AG09319 (cell line): ENCODE measurements at places on chromosomes 1 and 21.

GRCh38 chr1:215911406-215911968, 344.4 kb downstream of the KCTD3 start:
- no peak for DNase-seq

- no peak for DNase-seq
Observed at GRCh38 chr1:172487550-172487949, 43.7 kb upstream of the PIGC start.

- no peak for DNase-seq
Observed at GRCh38 chr21:44062380-44062779, 44.8 kb upstream of the PWP2 start.

GRCh38 chr1:147124266-147124665, 48.0 kb downstream of the PRKAB2 start:
- DNase-seq: no peak

DNA sequence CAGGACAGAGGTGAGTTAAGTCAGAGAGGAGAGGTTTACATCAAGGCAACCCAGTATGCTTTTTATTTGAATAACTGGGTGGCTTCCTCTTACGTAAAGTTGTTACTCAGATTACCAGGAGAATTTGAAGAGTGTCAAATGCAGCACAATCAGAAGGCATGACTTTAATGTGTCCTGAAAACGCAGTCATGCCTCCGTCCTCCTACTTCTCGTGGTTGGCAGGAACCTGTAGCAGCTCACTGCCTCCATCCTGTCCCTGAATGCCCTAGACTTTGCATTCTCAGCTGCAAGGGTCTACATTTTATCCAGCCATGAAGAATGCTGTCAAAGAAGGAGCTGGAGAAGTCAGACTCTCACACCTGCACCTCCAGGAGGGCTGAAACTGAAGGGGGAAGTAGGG, 66.7 kb downstream of the MIS18A start:
- DNase-seq: no peak

- DNase-seq: no peak
Observed at GRCh38 chr1:210525716-210526454, 197.2 kb downstream of the HHAT start.

DNA sequence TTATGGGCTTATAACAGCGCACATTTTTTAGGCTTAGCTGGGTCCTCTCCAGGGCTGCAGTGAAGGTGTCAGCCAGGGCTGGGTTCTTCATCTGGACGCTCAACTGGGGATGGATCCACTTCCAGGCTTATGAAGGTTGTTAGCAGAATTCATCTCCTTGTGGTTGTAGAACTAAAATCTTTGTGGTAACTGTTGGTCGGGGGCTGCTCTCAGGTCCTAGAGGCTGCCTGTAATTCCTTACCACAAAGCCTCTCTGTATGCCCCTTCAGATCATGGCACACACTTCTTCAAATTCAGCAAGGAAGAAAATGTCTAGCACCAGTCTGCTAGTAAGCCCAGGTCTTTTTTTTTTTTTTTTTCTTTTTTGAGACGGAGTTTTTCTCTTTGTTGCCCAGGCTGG, 40.9 kb upstream of the EPS8L3 start:
- no peak for DNase-seq

GRCh38 chr1:173248247-173248940, 41.3 kb upstream of the TNFSF4 start:
- DNase-seq: no peak

DNA sequence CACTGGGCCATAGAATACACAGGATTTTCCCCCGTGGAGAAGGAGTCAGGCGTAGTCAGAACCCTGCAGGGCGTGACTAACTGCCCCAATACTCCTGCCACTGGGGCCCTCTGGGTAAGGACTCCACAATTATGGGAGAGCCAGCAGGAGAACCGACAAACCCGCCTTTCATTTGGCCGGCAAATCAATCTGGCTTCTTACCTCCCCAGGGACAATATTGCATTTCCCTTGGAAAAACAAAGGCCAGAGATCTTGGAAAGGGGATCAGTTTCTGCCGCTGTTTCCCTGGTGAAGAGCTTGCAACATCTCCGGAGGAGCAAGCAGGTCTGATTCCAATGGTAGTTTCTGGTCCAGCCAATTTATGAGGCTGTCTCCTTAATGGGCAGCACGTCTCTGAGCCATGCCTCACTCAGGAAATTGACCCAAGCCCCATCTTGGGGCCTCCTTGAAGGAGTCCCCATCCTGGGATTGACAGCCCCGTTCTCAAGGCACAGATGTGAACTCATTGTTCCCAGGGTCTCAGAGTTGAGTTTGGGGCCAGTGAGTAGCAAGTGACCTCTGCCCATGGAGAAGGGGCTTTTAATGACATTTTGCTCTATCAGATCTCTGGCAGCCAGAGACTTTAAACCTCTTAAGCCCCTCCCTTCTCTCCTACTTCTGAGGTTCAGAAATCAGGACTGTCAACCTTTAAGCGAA, 4.3 kb downstream of the TRABD2B start:
- DNase-seq: peak; percentile 64

DNA sequence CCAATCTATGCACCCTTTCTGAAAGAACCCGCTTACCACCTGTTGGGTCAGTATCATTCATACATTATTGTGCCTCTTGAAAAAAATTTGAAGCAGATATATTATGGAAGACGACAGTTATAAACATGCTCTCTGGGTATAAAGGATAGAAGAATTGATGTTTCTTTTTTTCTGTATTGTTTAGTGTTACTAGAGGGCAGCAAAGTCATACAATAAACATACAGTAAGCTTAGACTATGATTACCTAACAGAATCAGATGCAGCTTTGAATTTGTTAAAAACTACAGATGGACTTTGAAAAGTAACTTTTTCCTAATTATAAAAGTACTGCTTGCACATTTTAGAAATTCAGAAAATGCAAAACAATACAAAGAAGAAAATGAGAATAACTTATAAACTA, 11.1 kb upstream of the PAXBP1 start:
- no peak for DNase-seq

DNA sequence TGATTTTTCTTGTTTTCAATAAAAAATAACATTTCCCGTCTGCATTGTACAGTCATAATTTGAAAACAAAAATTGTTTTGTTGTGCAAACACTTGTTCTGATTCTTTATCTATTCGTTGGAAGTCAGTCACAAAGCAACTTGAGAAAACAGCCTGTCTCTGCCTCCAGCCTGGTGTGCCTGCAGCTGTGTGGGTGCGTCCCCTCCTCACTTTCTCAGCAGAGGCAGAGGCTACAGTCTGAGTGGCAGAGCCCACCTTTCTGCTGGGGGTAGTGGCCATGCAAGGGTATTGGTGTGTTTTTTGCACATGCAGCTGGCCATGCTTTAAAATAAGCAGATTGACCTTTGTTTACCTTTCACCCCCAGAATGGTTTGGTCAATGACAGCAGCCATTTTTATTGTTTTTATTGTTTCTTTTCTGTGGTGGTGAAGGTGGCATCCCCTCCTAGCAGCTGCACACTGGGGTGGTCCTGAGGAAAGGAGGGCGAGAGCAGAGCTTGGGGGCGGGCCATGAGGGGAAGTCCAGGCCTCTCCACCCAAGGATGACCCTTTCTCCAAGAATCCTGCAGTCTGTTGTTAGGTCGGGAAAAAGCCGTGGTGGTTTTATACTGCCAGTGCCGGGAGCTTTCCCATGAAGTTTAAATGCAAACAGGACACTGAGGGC, 159.6 kb downstream of the PCBP3 start:
- no peak for DNase-seq

DNA sequence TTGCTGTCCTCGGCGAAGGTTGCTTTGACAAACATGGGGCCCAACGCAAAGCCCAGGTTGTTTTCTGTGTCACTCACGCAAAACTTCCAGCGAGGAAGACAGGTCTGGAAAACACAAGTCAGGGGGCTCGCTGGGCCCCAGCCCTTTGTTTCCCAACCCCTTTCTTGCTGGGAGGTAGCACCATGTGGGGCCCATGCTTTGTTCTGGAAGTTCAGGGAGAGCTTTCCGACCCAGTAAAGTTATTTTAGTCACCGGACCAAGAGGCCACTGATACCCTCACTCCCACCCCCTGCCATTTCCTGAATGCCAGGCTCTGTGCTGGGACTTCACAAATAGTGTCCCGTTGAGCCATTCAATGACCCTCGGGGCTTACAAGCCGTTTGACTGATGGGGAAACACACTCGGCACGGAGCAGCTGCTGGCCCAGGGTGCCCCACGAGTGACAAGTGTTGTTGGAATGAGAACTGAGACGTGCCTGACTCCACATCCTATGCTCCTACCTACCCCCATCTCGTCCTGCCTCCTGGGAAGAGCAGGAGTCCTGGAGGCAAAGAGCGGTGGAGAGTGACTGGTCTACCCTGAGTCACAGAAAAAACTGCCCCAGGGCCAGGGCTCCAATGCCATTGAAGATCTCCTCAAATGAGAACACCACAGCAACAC, 52.0 kb downstream of the ECE1 start:
- DNase-seq: no peak

GRCh38 chr1:15046487-15047165, 106.9 kb upstream of the TMEM51 start:
- DNase-seq: peak; percentile 69

DNA sequence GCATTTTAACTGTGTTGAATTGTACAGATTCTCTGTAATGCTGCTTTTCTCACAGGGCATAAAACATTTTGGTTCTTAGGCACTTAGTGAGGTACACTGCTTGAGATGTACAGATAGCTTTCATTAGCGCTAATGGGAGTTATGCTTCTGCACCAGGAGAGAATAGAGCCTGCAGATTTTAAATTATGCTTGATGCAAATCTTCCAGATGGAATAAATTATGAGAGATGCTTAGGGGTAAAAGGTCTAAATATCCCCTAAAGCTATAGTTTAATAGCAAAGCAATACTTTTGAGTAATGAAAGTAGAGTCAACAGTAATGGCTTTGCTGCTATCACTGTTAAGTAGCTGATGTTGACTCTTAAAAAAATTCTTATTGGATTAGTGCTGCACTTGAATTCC, 248.9 kb downstream of the S1PR1 start:
- DNase-seq: no peak

- no peak for DNase-seq
Observed at GRCh38 chr1:245245021-245245667, 90.4 kb downstream of the KIF26B start.

DNA sequence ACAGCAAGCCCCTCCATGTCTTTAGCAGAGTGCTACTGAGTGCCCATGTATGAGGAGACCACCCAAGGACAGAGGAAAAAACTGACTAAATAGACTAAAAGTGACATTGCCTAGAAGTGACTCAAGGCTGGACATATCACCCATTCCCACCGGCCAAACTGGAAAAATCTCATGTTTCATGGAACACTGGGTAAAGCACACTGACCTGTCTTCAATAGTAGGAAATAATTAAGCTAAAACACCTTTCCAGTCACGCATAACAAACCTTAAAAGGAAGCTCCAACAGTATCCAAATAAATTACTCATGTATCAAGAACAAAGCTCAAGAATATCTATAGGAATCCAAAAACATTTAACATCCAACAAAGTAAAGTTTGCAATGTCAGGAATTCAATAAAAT, 120.4 kb downstream of the SNX7 start:
- DNase-seq: no peak

DNA sequence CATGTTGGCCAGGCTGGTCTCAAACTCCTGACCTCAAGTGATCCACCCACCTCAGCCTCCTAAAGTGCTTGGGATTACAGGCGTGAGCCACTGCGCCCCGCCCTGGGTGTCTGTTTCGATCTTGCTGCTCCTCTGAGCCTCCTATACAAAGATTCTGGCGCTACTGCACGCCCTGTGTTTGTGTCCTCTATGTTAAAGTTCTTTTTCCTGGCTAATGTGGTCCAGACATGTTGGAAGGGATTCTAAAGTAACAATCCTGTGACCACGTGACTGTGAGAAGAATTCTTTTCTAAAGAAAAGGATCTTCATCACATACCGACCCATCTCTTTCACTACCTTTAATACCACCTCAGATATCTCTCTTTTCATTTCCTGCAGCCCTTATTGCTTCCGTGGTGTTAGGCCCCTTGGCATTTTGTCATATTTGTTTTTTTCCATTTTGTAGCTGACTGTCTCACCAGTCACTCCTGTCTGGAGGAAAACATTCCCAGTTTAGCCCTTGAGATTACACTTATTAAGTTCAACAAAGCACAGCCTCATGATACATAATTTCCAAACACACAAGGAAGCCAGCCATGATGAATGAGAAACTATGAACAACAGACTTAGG, 27.2 kb upstream of the ENO1 start:
- no peak for DNase-seq

- no peak for DNase-seq
Observed at GRCh38 chr21:42320791-42321190, 5.6 kb upstream of the TFF3 start.

DNA sequence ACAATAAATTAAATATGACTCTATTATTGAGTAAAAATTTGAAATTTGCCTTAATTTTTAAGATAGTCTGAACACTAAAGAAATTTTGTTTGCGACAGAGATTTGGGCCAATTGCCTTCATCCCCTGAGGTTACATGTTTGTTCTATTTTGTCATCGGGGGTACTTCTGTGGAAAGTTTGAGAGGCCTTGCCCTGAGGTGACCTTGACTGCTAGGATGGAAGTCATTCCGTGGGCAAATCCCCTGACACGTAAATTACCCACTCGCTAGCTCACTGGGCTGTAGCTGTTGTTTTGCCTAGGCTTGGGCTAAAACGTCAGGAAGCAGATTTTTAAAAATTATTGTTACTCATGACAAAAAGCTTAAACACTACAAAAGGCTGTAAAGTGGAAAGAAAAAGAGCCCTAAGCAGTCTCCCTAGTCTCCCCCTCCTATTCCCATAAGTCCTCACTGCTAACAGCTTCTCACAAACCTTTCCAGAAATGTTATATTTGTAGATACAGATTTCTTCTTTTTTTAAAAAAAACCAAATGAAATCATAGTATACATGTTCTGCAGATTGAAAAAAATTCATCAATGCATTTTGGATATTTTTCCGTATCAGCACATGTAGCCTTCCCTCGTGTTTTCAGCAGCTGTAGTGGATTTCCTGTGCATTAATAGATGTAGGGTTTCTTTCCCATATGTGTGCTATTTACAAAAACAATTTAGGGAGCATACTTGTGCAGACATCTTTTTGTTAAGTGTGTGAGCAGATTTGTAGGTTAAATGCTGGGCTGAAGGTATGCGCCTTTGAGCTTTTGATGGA, 142.7 kb downstream of the MRPS6 start:
- no peak for DNase-seq

- no peak for DNase-seq
Observed at GRCh38 chr1:55517036-55517435, 301.9 kb upstream of the USP24 start.
